B cell (primary cell): ENCODE measurements at places on chromosomes 1 and 21. TPM values are rescaled to one million over a fixed set of nuclear protein-coding genes. Genes with fewer than 3 reads are reported as not detected.

The ITLN1 gene
- not detected in 2 replicates for polyA plus RNA-seq

The THEM5 gene
- polyA plus RNA-seq: not detected in 2 replicates

The CYP4A22 gene
- not detected in 2 replicates for polyA plus RNA-seq

The TMIGD3 gene
- polyA plus RNA-seq: 0.19 TPM in 1 of 2 replicates, not detected in the other

The DENND2D gene
- 40.1 and 48.0 TPM in 2 replicates for polyA plus RNA-seq

The CASQ2 gene
- polyA plus RNA-seq: not detected in 2 replicates

The ERICH3 gene
- polyA plus RNA-seq: 0.03 and 0.10 TPM in 2 replicates

The CERS2 gene
- 52.5 and 68.4 TPM in 2 replicates for polyA plus RNA-seq

The FCMR gene
- 686 and 931 TPM in 2 replicates for polyA plus RNA-seq

The CLIC6 gene
- polyA plus RNA-seq: 0.01 TPM in 1 of 2 replicates, not detected in the other

The LCE3E gene
- polyA plus RNA-seq: not detected in 2 replicates

The NEXN gene
- 0.07 and 0.09 TPM in 2 replicates for polyA plus RNA-seq

The NTNG1 gene
- polyA plus RNA-seq: 0.69 and 2.8 TPM in 2 replicates

The PLEKHO1 gene
- polyA plus RNA-seq: 111 and 129 TPM in 2 replicates

The KCNE2 gene
- polyA plus RNA-seq: not detected in 2 replicates

The FYB2 gene
- not detected in 2 replicates for polyA plus RNA-seq

The TMEM269 gene
- polyA plus RNA-seq: 0.21 and 0.32 TPM in 2 replicates

The EEIG2 gene
- polyA plus RNA-seq: 4.4 and 7.1 TPM in 2 replicates

The OR10Z1 gene
- not detected in 2 replicates for polyA plus RNA-seq

The PTP4A2 gene
- polyA plus RNA-seq: 78.2 and 94.4 TPM in 2 replicates
